ENCODE measurements at places on chromosomes 11 and 22.

- no peak for DNase-seq
Observed at GRCh38 chr22:44707752-44708151, 5.7 kb downstream of the PRR5 start.

DNA sequence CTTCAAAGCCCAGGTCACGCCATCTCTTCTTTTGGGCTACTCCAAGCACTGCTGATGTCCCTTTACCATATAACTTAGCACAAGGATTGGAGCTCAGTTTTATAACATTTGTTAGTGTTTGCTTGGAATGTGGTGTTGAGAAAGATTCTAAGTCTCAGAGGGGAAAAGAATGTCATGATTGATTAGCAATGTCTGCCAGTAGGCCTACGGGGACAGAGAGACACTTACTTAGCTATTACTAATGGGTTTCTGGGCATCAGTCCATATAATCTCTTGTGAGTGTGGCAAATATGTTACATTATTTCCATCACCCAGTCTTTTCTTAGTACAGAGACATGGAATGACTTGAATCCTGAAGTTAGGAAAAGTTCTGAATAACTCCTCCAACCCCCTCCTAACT lies 75.4 kb upstream of the FSHB start:
- no peak for DNase-seq

- no peak for DNase-seq
Observed at GRCh38 chr11:61529537-61530225, 21.1 kb downstream of the LRRC10B start.

DNA sequence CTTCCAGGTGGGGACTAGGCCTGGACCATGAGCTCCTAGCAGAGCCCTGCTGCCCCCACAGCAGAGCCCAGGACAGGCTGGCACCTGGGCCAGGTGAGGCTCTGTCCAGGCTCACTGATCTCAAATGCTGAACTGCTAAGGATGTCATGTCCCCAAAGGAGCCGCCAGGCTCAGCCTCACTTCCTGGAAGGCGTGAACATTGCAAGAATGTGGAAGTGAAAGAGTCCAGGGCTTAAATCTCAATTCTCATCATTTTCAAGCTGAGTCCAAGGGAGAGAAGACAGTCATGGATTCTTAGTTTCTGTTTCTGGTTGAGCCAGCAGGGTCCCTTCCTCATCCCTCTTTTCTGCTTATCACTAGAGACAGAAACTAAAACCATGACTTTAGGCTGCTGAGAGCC lies 5.0 kb downstream of the ASCL2 start:
- no peak for DNase-seq

- DNase-seq: no peak
Observed at GRCh38 chr11:62774407-62774806, 3.2 kb downstream of the TAF6L start.

- no peak for DNase-seq
Observed at GRCh38 chr11:36354221-36355003, 58.3 kb downstream of the PRR5L start.

DNA sequence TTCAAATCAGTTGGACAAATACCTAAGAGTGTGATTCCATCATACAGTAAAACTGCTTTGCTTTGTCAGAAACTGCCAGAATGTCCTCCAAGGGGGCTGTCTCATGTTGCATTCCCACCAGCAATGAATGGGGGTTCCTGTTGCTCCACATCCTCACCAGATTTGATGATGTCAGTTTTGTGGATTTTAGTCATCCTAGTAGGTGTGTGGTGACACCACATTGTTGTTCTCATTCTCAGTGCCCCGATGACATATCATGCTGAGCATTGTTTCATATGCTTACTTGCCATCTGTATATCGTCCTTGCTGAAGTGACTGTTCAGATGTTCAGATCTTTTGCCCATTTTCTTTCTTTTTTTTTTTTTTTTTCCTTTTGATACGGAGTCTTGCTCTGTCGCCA lies 37.0 kb downstream of the CDPF1 start:
- no peak for DNase-seq

DNA sequence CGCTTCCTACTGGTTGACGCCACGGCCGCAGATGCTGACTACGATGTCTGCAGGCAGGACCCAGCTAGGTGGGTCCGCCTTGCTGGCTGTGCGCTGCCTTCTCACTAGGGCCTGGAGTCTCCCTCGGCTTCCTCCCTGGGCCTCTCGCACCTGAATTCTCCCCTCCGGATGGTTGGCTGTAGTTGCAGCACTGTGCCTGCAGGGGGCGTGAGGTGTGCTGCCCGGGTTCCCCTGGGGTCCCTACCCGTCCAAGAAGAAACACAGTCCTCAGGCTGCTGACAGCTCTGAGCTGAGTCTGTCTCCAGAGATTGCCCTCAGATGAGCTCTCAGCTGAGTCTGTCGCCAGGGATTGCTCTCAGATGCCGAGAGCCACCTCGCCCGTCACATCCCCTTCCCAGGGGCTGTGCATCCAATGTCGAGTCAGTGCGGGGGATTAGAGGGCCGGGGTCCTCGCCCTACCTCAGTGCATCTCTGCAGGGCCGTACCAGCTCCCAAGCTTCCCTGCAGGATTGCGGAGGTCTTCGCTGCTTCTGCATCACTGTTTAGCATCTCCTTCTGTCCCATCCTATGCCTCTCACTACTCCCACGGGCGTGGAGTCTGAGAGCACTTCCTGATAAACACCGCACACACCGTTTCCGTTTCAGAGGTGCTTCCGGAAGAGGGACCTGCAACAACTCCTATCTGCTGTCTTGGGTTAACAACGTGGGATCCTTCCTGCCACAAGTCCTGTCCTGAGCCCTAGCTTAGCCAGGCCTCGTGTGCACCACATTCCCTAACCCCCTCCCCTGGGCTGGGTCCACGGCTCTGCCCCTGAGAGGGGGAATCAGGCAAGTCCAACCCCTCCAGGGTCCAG lies 196.9 kb downstream of the CSNK2A3 start:
- DNase-seq: no peak

GRCh38 chr22:48262596-48263430 lies 1500.4 kb downstream of the TBC1D22A start:
- DNase-seq: no peak

DNA sequence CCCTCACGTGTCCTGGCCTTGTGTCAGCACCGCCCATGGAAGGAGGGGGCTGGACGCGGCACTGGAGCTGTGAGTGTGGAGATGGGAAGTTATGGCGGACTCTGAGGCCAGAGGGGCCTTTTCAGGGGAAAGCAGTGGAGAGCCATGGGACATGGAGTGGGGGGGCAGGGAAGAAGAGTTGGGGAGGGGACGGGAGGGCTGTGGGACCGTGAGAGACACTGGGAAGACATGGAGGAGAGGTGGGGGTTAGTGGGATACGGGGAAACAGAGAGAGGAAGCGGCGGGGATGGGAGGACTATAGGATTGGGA lies 58.2 kb downstream of the FBXO7 start:
- DNase-seq: no peak

DNA sequence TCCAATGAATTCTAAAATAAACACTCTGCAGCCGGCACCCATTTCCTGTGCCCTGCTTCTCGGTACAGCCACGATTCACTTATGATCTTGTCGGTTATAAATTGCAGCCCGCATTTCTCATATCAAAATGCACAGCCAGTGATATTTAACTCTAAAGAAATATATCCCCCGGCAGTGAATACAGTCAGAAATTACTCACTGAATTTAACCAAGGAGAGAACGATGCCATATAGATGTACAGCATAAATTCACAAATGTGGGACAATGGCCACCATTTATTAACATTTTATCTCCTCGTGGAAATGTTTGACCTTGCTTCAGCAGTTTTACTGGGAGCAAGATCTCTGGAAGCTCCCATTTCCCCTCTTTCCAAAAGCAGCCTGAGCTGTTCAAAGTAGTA lies 1517.8 kb downstream of the BRD1 start:
- DNase-seq: no peak

GRCh38 chr22:33640900-33641299 lies 279.4 kb downstream of the LARGE1 start:
- DNase-seq: no peak

DNA sequence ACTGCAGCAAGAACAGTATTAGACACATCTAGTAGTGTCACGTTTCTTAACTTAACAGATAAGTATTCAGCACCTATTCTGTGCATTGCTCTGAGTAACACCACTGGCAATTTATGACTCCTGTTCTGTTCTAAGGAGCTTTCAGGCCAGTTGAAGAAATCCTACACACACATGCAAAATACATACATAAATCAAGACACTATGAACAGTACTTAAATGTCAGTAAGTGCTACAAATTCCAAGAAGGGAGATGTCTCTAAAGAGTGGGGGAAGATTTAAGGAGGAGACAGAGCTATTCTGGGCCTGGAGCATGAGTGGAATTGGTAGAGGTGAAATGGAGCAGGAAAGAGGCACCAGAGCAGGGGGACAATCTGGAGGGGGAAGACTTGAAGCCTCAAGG lies 46.2 kb upstream of the CLMP start:
- DNase-seq: no peak

- no peak for DNase-seq
Observed at GRCh38 chr11:78860720-78861422, 286.2 kb upstream of the NARS2 start.

GRCh38 chr22:27925331-27925730 lies 6.3 kb upstream of the PITPNB start:
- no peak for DNase-seq

DNA sequence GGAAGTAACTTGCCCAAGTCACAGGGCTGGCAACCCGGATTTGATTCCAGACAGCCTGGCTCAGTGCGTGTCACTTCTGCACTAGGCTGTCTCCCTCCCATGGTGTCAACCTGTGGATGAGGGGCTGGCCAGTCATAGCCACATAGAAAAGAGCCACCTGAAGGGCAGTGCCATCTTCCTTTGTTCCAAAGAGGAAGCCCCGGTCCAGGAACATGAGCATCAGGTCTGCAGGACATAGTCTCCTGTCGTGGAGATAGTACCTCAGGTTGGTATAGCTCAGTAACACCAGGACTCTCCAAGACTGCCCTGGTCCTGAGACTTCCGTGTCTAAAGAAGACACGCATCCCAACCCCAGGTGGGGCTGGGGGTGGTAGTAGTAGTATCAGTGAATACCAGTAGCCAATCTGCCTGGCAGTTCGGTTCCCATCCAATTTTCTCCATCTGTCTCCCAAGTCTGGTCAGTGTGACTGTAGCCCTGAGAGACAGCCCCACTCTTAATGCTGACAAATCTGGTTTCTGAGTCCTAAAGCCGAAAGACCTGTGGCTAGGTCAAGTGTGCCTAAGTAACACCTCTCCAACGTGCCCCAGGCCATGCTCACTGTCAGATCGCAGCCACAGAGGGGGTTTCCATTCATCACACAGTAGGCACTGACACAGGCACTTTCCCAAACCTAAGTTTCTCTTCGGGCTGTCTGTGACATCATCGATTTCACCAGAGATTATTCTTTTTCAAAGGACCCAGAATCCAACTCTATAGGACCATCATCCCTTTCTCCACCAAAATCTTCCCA lies 33.1 kb downstream of the C11orf58 start:
- DNase-seq: no peak

DNA sequence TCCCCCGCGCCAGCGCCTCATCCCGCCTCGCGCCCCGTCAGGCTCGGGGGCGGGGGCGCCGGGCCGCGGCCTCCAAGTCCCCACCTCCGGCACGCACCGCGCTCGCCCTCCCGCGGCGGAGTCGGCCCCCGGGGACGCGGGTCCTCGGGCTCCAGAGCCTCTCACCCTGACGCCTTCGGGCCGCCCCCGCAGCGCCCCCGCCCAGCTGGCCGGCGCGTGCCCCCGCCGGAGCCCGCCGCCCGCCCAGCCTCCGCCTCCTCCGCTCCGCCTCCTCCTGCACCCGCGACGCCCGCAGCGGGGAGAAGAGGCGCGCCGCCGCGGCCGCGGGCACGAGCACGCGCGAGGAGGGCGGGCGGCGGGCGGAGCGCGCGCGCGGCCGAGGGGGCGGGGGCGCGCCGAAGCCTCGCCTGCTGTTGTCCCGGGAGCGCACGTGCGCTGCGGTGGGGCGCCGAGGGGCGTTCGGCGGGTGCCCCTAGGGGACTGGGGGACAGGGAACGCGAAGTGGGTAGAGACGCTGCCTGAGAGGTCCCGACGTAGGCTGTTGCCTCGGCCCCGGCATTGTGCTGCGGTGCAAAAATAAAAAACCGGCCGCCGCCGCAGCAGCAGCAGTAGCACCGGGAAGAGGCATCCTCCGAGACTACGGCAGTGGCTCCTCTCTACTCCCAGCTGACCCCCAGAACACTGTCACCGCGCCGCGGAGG lies 87.4 kb upstream of the ARHGAP32 start:
- DNase-seq: peak; percentile 7

Data from activated CD4-positive, CD25-positive, alpha-beta regulatory T cell (primary cell).